BJ (cell line): ENCODE measurements at places on chromosomes 1 and 21. TPM values are rescaled to one million over a fixed set of nuclear protein-coding genes. Genes with fewer than 3 reads are reported as not detected.

AQP10 gene
- not detected in 2 replicates for polyA plus RNA-seq

DNA sequence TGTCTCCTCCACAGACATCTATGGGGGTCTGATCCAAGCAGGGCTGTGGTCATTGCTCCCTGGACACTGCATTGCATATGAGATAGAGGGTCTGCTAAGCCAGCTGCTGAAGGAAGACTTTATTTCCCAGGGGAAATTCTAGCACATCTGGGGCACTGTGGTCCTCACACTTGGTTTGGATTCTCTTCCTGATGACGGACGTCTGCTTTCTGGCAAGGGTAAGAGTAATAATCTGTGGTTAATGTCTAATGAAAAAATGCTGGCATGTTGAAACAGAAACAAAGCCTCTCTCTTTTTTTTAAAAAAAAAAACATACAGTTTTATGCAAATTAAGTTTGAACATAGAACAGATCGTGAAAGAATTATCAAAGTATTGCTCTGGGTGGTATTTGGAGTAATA is 553.9 kb downstream of the DPYD start:
- no peak for DNase-seq

EPHA8 gene
- not detected in 2 replicates for polyA plus RNA-seq

DNA sequence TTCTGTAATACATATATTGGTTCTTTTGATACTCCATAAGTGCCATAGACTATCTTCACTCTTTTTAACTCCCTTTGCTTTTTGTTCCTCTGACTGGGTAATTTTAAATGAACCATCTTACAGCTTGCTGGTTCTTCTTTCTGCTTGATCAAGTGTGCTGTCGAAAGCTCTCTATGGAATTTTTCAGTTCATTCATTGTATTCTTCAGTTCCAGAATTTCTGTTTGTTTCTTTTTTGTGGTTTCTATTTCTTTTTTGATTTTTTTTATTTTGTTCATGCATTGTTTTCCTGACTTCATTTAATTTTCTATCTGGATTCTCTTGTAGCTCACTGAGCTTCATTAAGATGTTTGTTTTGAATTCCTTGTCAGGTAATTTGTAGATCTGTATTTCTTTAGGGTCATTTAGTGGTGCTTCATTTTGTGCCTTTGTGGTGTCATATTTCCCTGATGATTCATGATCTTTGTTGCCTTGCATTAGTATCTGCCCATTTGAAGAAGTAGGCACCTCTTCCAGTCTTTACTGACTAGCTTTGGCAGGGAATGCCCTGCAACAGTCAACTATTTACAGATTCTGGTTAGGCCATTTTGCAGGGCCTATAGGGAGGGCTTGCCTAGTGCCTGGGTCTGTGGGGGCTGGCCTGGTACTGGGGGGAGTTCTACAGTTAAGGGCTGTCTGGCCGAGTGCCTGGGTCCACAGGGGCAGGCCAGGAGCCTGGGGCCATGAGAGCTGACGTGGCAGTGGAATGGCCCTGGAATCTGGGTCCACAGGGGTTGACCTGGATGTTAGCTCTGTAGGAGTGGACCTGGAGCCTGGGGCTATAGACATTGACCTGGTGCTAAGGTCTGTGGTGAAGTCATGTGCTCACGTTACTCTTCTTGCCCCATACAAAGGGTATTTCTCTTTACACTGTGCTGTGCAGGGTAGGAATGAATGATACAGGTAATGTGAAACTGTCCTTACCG is 89.7 kb downstream of the MAGI3 start:
- no peak for DNase-seq

- DNase-seq: no peak
Measured at GRCh38 chr1:73100216-73100615, 817.9 kb upstream of the NEGR1 start.

DNA sequence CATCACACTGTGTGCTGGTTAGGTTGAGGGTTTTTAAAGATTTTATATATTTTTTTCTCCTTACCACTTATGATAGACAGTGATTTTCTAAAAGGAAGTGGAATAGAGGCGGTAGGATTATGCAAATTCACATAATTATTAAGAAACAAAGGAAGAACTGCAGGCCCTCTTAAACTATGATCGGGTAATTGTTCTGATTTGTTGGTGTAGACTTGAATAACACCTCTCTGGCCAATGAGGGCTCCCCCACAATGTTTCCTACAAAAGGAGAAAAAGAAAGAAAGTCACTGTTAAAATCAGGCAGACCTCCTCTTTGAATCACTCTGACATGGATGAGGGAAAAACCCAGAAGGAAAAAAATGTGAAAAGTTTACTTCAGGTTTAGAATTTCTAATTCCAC is 241.6 kb downstream of the RPS6KC1 start:
- no peak for DNase-seq

DNA sequence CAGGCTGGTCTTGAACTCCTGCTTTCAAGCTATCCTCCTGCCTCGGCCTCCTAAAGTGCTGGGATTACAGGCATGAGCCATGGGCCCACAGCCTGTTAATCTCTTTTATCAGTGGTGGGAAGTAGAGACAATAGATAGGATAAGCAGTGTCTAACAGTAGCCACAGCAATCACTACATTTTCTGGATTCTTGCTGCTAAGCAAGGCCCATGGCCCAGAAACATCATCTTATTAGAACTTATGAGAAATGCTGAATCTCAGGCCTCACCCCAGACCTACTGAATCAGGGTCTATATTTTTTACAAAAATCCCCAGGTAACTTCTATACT is 29.7 kb downstream of the IGFN1 start:
- DNase-seq: no peak

DNA sequence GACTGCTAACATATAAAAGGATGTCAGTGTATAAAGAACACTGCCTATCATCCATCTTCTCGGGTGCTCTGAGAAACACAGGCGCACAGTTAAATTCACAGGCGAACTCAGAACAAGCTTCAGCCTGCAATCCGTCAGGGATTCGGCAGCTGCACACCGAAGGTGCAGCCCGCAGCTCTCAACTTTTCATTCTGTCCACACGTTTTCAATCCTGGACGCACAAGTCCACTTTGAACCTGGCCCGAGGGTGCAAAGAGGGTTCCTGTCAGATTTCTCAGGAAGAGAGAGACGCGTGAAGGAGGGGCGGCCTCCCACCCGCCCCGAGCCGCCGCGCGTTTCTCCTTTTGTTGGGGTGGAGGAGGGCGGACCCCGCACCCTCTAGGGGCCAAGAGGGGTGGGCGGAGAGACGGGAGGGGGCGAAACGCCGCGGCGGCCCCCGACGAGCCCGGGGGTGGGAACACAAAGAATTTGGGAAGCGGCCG is 724 bp downstream of the DOCK7 start:
- DNase-seq: no peak

GRCh38 chr1:30506291-30507015 is 216.9 kb downstream of the MATN1 start:
- DNase-seq: no peak

DNA sequence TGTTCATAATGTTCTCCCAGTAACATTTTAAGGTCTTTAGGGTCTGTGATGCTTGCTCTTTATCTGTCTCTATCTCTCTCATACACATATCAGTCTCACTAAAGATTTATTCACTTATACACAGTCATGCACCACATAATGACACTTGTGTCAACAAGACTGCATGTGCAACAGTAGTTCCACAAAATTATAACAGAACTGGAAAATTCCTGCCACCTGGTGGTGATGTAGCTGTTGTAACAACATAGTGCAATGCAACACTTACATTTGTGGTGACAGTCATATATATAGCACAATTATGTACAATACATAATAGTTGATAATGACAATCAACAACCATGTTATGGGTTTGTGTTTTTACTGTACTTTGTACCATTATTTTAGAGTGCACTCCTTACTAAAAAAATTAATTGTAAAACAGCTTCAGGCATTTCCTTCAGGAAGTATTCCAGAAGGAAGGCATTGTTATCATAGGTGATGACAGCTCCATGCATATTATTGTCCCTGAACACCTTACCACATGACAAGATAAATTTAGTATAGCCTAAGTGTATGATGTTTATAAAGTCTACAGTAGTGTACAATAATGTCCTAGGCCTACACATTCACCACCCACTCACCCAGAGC is 8.1 kb downstream of the TDRD5 start:
- no peak for DNase-seq

DNA sequence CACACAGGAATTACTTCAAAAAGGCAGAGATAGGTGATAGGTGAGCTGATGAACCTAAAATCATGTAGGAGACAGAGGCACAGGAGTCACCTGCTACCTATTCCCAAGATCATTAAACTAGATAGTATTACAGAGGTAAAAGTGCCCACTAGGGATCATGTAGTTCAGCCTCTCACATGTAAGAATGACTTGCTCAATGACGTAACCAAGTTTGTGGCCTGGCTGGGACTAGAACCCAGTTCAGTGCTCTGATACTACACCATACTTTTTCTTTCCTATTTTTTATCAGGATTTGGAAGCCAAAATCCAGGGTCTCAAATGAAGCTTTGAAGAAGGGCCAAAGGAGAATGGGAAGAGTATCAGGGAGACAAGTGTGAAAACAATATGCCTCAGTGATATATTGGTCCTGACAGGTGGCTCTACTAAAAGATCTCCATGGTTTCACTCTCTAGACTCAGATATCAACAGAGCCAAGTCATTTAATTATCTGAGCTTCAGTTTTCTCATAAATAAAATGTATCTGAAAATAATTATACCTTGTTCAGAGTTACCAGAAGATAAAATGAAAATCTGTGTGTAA is 87.3 kb upstream of the SLFNL1 start:
- DNase-seq: no peak

GRCh38 chr1:223651291-223651991 is 14.1 kb downstream of the CAPN8 start:
- DNase-seq: no peak

DNA sequence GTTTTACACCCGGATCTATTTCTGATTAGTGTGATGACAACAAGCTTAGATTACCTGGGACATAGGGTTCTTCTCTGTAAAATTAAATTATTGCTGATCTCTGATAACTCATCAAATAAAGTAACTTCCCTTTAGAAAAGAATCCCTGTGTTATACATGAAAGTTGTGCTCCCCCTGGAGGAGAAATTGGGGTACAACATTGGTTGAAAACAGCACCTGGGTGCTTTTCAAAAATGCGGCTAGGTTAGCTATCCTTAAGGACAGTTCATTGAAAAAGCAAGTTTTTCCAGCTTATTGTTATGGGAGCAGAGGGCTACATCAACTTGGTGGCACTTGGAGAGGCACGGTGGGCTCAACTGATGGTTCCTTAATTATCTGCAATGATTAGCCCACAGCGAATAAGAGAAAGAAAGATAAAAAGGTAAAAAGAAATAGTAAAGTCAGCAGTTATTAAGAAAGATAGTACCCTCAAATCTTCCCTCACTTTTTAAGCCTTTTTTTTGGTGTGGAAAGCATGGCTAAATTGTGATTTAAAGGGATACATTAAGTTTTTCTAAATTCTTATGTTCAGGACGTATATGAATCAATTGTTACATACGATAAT is 97.8 kb downstream of the FMN2 start:
- no peak for DNase-seq

- DNase-seq: no peak
Measured at GRCh38 chr1:210726621-210727020, 397.9 kb downstream of the HHAT start.

GRCh38 chr1:115377411-115377810 is 39.4 kb upstream of the NGF start:
- DNase-seq: peak; percentile 41

- no peak for DNase-seq
Measured at GRCh38 chr1:224067207-224067606, 46.7 kb upstream of the FBXO28 start.

DNA sequence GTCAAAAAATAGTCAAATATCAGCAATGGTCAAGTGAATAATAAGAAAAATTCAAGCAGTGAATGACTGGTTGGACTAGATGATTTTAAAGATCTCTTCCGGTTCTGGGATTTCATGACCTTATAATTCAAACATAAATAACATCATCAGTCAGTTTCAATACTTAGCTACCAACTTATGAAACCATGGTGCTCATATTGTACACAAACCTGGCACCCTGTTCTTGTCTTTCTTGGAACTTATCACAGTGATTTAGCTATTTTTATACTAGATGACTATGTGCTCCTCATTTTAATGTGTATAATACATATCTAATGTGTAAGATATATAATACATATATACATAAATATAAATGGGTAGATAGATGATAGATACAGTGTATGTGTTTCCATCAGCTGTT is 156.9 kb downstream of the CLEC20A start:
- no peak for DNase-seq
